ENCODE measurements at places on chromosomes 7 and 10.

DNA sequence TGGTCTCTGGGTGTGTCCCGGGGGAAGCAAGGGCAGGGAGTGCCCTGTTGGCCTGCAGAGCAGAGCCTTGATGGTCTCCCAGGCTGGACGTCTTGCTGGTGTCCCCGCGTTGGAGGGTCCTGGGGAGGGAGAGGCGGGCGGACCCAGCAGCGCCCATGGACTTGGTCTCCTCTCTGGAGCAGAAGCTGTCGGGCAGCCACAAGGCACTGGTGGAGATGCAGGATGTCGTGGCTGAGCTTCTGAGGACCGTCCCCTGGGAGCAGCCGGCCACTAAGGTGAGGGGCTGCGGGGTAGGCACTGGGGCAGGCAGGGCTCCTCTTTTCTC, 20.9 kb downstream of the TTYH3 start:
- DNase-seq: no peak

GRCh38 chr7:134512271-134512670, 15.1 kb upstream of the AKR1B10 start:
- no peak for DNase-seq

GRCh38 chr10:71090330-71090729, 122.0 kb upstream of the UNC5B start:
- DNase-seq: no peak

DNA sequence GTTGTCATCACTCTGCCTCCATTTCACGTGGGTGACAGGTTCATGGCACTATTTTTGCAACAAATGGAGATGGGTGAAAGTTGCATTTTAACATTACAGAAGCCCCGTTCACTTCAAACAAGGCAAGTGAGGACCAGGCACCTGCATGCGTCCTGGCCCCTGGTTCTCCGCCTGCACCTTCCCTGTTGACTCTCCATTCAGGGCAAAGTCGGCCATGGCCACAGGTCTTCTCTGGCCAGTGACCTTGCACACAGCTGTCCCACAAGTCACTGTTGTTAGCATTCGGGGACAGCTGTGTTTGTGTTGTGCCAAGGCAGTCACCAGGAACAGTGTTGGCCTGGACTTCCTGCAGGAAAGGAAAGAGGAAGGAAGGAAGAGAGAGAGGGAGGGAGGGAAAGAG, 554.9 kb downstream of the TCERG1L start:
- no peak for DNase-seq

GRCh38 chr7:123398921-123399320, 135.5 kb downstream of the IQUB start:
- DNase-seq: no peak

GRCh38 chr10:21171936-21172541, 274.9 kb upstream of the NEBL start:
- no peak for DNase-seq

DNA sequence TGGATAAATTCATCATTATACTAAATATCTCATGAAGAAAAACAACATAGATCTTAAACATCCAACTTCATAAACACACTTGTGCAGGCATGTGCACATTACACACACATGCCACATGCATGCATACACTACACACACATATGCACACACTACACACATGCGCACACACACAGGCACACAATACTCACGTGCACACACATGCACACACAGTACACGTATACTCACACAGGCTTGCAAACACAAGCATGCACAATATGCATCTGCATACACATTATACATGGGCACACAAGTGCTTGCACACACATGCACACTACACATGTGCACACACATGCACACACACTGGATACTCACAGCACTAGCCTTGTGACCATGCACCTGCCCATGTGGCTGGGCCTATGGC, 105.2 kb downstream of the ADARB2 start:
- no peak for DNase-seq

- peak; percentile 54 for DNase-seq
Observed at GRCh38 chr10:22022257-22023032, 18.9 kb upstream of the DNAJC1 start.

GRCh38 chr10:128422190-128422589, 296.0 kb upstream of the MKI67 start:
- no peak for DNase-seq

- DNase-seq: no peak
Observed at GRCh38 chr10:84226616-84227015, 1.3 kb upstream of the LRIT2 start.

Measured in activated T-cell treated with anti-CD3 and anti-CD28 coated beads for 1 hour (primary cell).